AML-193 (cell line): ENCODE measurements at places on chromosomes 7 and 10.

- no peak for DNase-seq
These were observed 54.4 kb downstream of the MTPAP start for GRCh38 chr10:30294476-30295240.

GRCh38 chr10:98267894-98268693, at the start of gene LOXL4:
Gene LOXL4, minus strand, starts transcription at chr10:98268194. Its CDS starts 5,175 bp downstream, at chr10:98263019.
- DNase-seq = peak; percentile 2

DNA sequence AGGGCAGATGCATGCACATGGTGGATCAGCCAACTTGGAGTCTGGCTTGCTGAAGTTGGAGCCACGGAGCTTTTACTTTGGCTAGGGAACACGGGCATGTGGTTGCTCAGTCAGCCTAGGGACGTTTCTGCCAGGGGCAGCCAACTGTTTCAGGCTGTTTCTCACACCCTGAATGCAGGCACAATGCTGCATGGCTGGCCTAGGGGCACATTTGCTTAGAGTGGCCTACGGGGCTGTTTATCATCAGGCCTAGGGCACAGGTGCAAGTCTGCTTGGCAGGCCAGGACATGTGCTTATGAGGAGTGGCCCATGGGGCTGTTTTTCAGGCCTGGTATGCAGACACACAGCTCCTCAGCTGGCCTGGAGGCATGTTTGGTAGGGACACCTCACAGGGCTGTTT, 107.4 kb downstream of the GSAP start:
- no peak for DNase-seq

DNA sequence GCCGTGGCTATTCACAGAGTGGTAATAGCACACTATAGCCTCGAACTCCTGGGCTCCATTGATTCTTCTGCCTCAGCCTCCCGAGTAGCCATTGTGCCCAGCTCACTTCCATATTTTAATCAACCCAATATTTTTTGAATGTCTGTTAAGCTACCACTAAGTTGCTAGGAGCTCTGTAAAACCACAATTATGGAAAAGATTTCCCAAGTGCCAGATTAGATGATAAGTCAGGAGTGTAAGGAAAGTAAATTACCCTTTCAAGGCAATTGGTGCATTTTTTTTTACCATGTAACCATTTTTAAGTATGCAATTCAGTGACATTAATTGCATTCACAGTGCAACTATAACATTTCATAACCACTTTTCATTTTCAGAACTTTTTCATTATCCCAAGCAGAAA, 87.5 kb upstream of the GATAD1 start:
- DNase-seq = no peak

- no peak for DNase-seq
These were observed 26.6 kb downstream of the DIP2C start for GRCh38 chr10:662686-663465.

DNA sequence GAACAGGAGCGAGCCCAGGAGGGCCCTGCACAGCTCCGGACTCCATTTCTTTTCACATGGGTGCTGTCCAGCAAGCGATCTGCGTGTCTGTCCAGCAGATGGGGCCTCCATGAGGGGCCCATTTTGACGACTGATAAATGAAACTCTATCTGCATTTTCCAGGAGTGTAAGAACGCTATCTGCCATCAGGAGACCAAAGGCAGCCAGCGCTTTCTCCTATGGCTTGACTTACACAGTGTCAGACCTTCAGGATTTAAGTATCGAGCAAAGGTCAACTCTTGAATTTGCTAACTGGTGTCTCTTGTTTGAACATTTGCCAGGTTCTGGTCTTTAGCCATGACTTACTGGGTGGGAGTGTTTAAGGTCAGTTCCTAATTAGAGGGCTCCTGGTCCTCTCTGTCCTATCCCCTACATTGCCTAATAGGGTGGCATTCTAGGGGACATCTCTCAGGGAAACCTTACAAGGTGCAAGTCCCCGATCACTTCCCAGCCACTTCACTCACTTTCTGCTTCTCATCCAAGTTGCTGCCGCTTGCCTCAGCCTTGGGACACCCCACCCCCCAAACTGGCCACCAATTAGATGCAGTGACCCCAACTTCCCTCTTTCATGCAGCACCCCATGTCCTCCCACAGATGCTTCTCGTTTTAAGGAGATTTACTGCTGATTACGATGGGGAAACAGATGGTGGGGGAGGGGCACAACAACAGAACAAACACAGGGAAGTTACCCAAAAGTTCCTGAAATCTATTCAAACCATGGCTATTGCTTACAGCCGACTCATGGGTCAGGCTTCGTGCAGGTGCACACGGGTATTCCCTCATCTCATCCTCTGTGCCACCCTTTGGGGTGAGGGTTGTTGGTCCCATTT, 20.0 kb downstream of the VSIR start:
- peak; percentile 98 for DNase-seq

DNA sequence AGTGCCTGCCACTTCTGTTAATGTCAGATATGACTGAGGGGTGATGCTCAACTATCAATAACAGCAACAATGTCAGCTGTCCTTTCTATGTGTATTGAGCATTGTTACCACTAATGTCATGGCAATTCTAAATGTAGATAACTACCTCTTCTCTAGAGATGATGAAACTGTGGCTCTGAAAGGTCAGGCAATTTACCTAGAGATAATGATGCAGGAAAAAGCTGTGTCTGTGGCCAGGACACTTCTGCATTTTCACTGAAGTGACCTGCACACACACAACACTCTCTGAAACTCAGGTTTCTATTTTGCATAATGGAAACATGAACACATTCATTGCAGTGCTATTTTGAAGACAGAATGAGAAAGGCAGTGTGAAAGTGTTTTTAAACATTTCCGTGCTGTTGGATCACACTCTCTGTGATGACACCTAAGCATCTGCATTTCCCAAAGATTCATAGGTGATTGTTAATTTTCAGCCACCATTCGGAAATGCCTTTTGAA, 148.2 kb downstream of the KCND2 start:
- no peak for DNase-seq

- DNase-seq = no peak
These were observed 206.4 kb downstream of the KCNMA1 start for GRCh38 chr10:77431209-77431611.

DNA sequence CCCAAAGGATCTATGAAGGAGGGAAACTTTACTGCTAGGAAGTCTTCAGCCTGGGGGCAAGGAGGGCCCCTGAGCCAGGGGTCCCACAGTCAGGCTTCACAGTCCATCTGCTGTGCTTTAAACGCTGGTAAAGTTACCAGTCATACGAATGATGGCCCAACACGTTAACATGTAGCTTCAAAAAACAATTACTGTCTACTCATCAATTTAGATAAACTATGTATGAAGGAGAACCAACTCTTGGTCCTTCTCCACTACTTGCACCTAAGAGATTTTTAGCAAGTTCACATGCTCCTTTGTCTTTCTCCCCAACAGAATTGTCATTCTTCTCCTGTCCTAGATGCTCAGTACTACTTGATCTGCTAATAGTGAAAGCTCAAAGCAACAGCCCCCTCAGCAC, 16.6 kb downstream of the JCAD start:
- no peak for DNase-seq

GRCh38 chr10:99964791-99965190, 45.0 kb downstream of the DNMBP start:
- DNase-seq = no peak

DNA sequence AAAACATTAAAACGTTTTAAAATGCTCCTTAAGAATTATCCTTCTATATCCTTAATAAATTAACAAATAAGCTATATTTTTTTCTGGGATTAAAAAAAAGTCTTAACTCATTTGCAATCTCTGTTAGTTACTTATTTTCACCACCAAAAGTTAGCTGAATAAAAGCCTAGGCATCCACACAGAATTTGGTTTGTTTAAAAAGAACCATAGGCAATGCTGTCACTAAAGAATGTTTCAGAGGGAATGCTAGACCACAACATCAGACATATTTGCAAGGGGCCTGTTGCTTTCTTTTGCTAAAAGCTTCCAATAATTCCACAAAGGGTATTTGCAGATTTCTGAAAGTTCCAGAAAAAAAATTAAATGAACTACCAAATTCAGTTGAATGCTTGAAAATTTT, 244.2 kb downstream of the POU6F2 start:
- no peak for DNase-seq

GRCh38 chr7:149713731-149714068, 59.7 kb downstream of the ZNF467 start:
- DNase-seq = no peak

- no peak for DNase-seq
These were observed 76.0 kb downstream of the AASS start for GRCh38 chr7:122068046-122068445.

DNA sequence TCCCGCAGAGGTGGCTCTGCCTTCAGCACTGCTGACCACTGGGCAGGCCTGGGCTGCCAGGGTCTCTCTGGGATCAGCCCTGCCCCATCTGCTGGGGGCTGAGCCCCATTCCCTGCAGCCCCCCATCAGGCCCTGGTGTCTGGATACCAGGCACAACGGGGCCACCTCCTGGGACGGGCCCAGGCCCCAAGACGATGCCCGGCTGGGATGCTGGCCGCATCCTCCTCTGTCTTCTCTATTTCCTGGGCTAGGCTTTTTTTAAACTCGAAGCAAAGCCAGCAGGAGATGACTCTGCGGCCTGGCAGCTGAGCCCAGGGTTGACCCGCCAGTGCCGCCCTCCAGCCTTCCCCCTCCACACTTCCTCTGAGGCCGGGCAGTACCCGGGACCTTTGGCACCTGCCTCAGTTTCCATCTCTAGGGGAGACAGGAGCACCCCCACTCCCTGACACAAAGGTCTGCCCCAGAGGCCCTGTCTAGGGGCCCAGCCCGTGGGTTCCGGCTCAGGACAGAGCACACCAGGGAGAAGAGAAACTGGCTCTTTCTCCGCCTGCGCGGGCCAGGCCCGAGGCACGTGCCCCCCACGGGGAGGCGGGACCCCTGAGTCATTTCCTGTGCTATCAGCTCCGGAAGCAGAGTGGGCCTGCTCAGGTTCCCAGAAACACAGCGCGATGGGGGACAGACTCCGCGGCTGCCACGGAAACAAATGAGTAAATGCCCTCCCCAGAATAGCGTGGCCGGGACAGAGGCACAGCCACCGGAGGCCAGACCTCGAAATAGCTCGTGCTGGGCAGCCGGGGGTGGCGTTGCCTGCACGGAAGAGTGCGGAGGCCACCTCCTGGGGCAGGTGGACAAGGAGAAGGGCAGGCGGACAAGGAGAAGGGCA, 84.6 kb upstream of the PDGFA start:
- DNase-seq = peak; percentile 81

GRCh38 chr7:54690050-54690443, 69.0 kb downstream of the SEC61G start:
- no peak for DNase-seq

GRCh38 chr7:149477494-149478443, 16.9 kb upstream of the ZNF777 start:
- DNase-seq = no peak

- DNase-seq = no peak
These were observed 173.4 kb upstream of the BMPER start for GRCh38 chr7:33731912-33732311.

DNA sequence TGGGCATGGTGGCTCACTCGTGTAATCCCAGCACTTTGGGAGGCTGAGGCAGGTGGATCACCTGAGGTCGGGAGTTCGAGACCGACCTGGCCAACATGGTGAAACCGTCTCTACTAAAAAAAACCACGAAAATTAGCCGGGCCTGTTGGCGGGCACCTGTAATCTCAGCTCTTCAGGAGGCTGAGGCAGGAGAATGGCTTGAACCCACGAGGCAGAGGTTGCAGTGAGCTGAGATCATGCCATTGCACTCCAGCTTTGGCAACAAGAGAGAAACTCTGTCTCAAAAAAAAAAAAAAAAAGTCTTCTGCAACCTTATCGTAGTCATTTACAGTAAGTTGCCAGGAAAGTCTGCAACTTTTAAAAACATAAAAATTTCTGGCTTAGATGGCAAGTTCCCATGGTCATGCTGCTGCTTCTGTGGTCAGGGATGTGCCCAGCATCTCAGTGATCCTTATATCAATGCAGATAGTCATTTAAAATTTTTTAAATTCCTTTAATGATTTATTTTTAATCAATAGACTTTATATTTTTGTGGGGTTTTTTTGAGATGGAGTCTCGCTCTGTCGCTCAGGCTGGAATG, 15.6 kb downstream of the SUFU start:
- DNase-seq = no peak

DNA sequence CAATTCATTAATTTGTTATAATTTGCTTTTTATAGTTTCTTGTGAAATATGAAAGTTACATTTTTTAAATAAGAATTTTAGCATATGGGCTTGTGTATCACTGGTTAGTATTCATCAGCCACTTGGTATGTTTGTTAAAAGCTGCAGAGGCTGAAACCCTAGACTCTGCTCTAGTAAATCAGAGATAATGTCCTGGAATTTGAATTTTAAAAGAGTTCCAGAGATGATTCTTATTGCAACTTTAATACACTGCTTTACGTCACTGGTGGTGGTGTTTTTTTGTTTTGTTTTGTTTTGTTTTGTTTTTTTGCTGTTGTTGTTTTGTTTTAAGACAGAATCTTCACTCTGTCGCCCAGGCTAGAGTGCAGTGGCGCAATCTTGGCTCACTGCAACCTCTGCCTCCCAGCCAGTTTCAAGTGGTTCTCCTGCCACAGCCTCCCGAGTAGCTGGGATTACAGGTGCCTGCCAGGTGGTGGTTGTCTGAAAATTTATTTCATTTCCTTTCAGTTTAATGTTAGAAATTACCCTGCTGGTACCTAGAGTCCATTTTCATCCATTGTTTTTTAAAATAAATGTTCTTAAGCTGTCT, 43.8 kb downstream of the PTPN12 start:
- no peak for DNase-seq

DNA sequence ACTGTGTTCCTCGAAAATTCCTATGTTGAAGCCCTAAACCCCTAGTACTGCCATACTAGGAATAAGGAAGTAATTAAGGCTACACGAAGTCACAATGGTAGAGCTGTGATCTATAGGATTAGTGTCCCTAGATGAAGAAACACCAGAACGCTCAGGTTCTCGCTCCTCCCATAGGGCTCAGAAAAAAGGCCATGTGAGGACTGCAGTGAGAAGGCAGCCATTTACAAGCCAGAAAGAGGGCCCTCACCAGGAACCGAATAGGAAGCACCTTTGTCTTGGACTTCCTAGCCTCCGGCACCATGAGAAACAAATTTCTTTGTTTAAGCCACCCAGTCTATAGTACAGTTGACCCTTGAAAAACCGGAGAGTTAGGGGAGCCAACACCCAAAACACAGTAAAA, 46.2 kb downstream of the CACUL1 start:
- no peak for DNase-seq

DNA sequence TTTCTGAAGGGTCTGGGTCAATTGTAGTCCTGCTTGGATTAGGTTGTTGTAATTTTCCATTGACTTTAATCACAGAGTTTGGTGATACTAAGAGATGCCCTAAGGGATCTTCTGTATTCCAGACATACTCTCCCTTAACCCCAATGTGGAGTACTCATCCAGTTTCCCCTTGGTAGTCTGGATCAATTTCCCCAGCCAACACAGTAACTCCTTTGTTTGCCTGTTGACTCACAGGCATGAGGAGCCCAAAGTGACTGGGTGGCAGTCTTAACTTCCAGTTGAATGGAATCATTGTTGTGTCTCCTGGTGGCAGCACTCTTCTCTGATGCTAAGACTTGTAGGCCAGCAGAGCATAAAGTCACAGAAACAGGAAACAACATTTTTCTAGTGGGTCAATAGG, 41.5 kb upstream of the PIK3CG start:
- no peak for DNase-seq
